NCI-H748 treated with DMSO at 0.1 percent for 48 hours (cell line): ENCODE measurements at places on chromosomes 4 and X.
A peak's percentile ranks its signal among the peaks of the same experiment; 100 is the strongest.

DNA sequence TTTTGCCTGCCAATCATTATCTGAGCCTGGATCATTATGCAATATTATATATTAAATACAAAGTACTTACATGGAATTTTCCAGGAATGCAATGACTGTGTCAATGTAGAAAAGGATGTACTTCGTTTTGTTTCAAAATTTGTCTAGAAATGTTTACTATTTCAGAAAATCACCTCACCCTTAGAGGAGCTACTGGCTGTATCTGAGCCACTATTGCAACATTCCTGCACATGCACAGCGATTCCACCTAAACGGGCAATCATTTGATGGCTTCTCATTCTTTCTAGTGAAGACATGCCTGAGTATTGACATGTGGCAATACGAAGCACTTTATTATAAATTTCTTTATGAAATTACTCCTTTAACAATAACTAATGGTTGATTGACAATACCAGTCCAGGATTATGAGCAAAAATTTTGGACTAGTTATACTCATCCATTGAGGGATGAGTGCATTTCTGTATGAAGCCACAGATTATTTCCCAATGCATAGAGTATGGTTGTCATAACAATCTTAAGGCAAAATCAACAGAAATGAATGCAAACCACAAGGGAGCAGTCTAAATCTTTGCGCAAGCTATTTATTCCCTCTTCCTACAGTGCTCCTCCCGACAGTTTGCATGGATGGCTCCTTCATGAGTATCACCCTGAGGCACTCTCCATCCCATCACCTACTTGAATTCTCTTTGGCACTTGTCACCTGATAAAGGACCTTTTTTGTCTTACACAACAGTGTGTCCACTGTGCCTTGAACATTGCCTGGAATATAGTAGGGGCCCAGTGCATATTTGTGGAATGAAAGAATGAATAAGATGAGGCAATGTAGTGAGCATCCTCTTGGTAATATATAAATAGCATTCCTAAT lies 35.8 kb upstream of the MMAA start:
- no peak for DNase-seq

- no peak for DNase-seq
Measured at GRCh38 chr4:10182446-10183424, 66.1 kb upstream of the WDR1 start.

GRCh38 chr4:165667969-165668368 lies 205.1 kb upstream of the TLL1 start:
- DNase-seq = peak; percentile 13

GRCh38 chr4:146763560-146763959 lies 124.9 kb downstream of the POU4F2 start:
- no peak for DNase-seq

DNA sequence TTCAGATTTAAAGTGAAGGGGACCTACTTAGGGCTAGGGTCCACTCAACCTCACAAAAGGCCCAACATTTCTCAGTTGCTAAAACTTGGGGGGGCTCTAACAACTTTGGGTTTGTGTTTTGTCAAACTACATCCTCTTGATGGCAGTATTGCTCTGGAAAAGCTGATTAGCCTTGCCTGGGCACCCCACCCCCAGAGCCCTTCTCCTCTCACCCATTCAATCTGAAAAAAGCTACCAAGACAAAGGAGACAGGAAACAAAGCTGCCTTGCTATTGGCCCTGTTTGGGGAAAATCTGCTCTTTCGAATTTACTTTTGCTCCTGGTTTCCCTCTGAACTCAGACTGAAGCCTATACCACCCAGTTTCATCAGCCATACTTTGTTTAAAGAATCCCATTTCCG lies 195.2 kb upstream of the STK26 start:
- no peak for DNase-seq

- no peak for DNase-seq
Measured at GRCh38 chr4:96677499-96677898, 837.6 kb downstream of the PDHA2 start.

GRCh38 chr4:99669084-99669483 lies 11.5 kb upstream of the C4orf54 start:
- DNase-seq = no peak

- DNase-seq = no peak
Measured at GRCh38 chr4:182901337-182901736, 15.8 kb downstream of the DCTD start.
